ENCODE measurements at places on chromosomes 7 and 10.

DNA sequence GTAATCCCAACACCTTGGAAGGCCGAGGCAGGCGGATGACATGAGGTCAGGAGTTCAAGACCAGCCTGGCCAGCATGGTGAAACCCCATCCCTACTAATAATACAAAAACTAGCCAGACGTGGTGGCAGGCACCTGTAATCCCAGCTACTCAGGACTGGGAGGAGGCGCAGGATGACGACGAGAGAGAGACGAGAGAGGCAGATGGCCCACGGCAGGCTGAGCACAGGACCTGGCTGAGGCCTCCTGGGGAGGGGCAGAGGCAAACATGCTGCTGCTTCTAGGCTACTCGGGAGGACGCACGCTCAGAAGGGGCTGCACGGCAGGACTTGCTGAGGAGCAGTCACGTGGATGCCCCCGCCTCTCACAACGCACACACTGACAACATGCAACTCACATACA, 22.4 kb downstream of the DIP2C start:
- DNase-seq, result no peak

DNA sequence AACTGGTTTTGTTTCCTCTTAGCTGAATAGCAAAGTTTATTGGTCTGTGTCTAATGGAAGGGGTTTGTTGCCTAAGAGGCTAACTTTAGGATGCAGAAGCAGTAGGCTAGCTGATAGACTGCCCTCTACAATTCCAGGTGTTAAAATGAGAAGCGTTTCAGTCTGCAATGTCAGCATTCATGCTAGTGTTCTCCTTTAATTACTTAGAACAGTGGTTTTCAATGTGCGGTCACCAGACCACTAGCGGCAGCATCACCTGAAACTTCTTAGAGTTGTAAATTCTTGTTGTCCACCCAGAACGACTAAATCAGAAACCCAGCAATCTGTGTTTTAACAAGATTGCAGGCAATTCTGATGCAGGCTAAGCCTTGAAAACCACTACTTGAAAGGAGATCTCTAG, 392.9 kb downstream of the IPMK start:
- DNase-seq, result no peak

GRCh38 chr10:90917968-90918318, 2.9 kb downstream of the ANKRD1 start:
- DNase-seq, result no peak

GRCh38 chr10:90998733-90999511, 78.0 kb upstream of the ANKRD1 start:
- DNase-seq, result no peak

DNA sequence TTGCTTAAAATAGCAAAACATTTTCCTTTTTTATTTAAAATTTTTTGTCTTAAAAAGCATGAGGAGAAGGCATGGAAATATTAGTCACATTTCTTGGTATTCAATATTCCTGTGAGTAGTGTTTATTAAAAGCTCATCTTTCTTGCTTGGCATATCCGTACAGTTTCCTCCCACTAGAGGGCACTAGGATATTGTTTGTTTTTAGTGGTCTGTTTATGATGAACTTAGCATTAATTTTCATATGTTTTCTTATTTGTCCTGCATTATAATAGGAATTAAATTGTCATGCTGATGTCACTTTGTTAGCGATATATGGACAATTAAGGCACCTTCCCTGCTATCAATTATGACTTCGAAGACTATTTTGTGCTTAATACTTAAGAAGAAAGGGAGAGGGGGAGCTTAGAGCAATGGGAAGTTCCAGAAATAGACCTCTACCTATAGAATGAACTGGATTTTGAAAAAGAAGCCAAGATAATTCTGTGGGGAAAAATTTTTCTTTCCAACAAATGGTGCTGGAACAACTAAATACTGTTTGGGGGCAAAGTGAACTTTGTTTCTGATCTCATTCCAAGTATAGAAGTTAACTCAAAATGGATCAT, 91.0 kb upstream of the STRIP2 start:
- DNase-seq, result no peak

DNA sequence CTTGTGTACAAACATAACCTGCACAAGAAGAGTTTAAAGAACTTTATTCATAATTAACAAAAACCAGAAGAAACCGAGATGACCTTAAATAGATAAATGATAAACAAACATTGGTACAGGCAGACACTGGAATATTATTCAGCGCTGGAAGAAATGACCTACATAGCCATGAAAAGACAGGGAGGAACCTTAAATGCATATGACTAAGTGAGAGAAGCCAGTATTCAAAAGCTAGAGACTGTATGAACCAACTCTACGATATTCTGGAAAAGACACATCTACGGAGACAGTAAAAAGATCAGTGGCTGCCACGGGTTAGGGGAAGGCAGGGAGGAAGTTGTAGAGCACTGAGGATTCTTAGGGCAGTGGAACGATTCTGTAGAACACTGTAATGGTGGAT, 333.8 kb upstream of the AKR1E2 start:
- no peak for DNase-seq

- no peak for DNase-seq
These were observed 132.8 kb downstream of the POLR1F start for GRCh38 chr7:19575909-19576557.

DNA sequence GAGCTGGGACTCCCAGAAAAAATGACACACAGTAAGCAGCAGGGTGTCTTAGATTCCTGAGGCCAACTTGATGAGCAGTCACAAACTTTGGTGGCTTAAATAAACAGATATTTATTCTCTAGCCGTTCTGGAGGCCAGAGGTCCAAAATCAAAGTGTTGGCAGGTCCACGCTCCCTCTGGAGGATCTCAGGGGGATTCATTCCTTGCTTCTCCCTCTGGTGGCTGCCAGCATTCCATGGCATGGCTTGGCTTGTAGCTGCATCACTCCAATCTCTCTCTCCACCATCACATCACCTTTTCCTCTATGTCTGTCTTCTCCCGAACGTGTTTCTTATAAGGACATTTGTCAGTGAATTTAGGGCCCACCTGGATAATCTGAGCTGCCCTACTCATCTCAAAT, 98.4 kb downstream of the OSBPL3 start:
- DNase-seq, result no peak

DNA sequence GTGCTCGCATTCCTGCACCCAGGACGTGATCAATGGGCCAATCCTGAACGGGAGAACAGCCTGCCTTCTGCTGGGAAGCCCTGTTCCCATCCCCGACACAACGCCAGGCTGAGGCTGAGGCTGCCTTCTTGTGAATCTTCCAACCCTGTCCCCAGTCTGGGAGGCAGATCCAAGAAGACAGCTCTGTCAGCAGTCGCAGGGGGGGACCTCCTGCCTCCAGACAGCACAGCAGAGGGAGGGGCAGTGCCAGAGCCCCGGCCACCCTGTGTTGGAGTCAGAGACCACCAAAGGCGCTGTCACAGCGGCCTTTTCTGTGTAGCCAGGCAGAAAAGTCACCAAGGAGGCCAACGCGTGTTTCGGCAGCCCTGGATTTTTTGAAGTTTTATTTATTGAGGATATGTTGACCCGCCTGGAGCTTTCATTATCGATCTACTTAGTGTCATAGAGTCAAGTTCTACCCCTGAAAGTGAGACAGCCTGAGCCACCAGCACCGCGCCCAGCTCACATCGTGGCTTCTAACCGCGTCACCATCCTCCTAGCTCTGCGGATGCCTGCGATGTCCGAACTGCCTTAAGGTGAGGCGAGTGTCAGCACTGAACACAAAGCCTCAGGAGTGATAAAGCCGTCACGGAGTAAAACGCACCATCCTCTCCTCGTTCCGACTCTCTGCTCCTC, 86.1 kb downstream of the PTPRN2 start:
- DNase-seq, result no peak

DNA sequence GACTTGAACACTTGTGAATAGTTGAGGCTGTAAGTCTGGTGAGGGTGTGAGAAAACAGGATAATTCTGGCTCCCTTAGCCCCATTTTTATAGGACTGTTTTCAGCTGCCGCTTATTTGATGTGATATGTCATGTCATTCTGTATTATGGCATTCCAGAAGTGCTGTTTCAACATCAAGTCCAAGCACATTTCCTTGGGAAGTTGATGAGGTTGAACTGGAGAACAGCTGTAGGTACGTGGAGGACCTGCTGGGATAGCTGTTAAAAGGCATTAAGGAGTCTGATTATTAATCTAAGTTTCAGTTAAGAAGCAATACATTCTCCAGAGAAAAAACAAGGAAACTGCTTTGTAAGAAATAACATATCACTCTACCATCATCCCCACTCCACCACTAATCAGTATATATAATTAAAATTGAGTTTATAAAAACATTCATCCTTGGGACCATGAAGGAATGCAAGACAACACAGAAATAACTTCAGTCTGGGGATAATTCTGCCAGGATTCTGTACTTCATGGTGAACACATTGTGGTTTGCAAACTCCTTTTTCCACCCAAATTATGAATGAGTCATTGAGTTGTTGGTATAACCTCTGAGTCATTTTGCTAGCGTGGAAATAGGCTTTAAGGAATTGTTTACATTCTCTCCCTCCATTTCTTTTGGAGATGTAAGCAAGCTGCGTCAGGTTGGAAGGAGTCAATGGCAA, 39.9 kb upstream of the TMEM229A start:
- no peak for DNase-seq

DNA sequence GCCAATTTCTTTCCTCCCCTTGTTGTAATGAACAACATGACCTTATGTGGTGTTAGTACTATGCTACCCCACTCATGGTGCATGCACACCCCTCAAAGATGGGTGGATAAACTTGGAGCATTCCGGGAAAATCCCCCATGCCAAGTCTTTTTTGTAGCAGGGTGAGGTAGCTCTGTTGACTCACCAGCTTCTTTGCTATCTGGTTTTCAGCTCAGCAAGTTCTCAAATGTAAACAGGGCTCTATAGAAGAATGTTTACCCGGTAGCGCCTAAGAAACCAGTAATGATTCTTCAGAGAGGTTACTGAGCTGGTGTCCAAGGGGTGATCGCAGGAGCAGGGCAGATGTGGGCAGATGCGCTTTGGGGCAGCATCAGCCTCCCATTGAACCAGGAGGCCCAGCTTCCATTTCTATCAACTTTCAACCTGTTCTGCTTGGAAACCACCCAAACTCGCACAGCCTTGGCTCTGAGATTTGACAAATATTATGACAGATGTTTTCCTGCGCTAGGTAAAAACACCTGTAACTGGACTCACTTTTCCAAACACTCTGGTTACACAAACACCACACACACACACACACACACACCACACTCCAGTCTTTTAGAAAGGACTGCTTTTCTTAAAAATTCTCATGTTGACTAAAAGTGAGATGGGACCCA, 87.8 kb downstream of the ZRANB1 start:
- no peak for DNase-seq

GRCh38 chr7:24705461-24705954, 51.8 kb downstream of the GSDME start:
- DNase-seq, result no peak

DNA sequence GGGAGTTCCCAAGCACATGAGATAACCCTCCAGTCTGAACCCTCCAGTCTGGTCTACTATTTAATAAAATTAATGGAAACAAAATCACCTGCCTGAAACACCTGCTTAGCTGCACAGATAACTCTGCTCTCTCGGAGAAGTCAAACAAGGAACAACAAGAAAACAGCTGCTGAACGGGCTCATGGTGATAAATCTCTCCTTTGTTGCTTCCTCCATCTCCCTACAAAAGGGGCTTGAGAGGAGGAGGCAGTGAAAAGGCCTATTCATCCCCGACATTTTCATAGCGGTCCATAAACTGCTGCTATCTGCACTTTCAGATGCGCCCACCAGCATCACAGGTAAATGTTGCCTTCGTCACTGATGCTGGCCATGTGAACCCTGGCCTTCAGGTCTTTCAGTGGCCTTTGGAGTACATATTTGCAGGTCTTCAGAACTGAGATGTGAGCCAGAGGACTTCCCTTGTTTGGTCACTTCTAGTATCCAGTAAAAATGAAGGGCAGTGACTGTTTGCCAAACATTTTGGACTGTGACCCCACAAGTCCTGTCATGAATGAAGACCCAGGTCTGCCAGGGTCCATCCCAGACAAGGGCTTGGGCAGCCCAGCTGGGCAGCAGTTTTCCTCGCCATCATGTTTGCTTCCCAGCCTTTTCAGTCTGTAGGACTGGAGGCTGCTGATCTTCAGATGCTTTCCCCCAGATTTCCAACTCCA, 15.9 kb downstream of the FKBP6 start:
- DNase-seq, result no peak

DNA sequence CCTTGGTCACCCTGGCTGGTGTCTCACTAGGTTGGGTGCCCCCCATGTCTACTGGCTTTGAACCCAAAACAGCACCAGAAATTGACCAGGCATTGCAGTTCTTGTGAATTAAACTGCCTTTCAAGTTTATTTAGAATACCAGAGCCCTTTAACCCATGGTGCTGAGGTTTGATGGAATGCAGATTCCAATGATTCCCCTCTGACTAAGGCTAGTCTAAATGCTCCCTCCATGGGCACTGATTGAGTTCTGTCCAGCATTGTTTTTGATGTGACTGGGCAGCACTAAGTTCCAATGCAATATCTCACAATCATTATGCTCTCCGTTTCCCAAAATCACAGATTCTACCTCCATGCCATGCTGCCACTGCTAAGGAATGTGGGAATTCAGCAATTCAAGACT, 1047.4 kb upstream of the LRRN3 start:
- no peak for DNase-seq

DNA sequence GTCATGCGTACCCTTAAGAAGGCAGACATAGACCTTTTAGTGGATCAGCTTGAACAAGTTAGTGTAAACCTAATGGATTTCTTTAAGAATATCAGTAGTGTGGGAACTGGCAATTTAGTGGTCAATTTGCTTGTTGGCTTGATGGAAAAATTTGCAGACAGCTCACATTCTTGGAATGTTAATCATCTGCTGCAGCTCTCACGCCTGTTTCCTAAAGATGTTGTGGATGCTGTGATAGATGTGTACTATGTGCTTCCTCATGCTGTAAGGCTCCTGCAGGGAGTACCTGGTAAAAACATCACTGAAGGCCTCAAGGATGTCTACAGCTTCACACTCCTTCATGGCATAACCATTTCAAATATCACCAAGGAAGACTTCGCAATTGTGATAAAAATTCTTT, 103.4 kb downstream of the ABCA13 start:
- no peak for DNase-seq
